ENCODE measurements at places on chromosomes 2 and 18. TPM values are rescaled to one million over a fixed set of nuclear protein-coding genes. Genes with fewer than 3 reads are reported as not detected.

DNA sequence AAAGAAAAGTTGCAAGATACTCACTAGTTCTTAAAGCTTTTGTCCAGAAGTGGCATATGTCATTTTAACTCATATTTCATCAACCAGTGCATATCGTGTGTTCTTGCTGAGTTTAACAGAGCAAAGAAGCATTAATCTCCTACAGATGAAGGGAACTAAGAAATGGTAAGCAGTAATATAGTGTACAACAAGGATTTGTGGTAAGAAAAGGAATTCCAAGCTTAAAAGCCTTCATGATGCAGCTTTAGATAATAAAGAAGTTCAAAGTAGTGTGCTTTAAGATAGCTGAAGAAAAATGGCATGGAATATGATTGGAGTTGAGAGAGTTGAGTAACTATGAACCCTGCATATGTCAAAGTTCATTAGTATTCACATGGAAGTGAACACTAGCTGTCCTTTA is 649.8 kb upstream of the FSHR start:
- H3K27me3 ChIP-seq, result no peaks in the 10 kb centered on the region
- H3K4me3 ChIP-seq, result no peak overlapping the region
- peaks cover 3% of the 10 kb centered on the region for H3K36me3 ChIP-seq
- no peak overlapping the region for H3K27ac ChIP-seq

SLC40A1 gene
- total RNA-seq, result 5.0 TPM

DNA sequence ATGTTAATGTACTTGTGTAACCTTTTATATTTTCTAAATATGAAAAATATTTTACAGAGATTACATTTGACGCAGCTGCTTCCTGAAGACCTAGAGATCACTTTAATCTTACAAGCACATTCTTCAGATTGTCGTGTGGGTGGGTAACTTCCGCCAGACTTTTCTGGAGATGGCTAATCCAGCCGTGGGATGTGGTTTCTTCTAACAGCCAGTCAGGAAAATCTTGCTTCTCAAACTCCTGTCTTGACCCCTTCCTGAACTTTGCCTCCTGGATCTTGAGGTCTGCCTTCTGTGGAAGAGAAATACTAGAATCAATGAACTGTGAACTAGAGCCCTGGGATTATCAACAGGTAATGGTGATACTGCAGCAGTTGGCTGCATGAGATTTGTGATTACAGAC is 401.6 kb upstream of the TNP1 start:
- no peak overlapping the region for H3K4me3 ChIP-seq
- no peaks in the 10 kb centered on the region for H3K4me1 ChIP-seq
- H3K36me3 ChIP-seq, result peaks cover 2% of the 10 kb centered on the region

- peak overlapping the region; percentile 95 for H3K4me3 ChIP-seq
- H3K36me3 ChIP-seq, result no peaks in the 10 kb centered on the region
- DNase-seq, result peak; percentile 7
- H3K27me3 ChIP-seq, result peaks cover 8% of the 10 kb centered on the region
Measured at GRCh38 chr2:176002688-176003210, 682 bp upstream of the LNPK start.

Data from activated T-cell treated with anti-CD3 and anti-CD28 coated beads, Interleukin-2, amount 50 U/mL, for 72 hours (primary cell).